ENCODE measurements at places on chromosomes 16 and 17.
A peak's percentile ranks its signal among the peaks of the same experiment; 100 is the strongest.

DNA sequence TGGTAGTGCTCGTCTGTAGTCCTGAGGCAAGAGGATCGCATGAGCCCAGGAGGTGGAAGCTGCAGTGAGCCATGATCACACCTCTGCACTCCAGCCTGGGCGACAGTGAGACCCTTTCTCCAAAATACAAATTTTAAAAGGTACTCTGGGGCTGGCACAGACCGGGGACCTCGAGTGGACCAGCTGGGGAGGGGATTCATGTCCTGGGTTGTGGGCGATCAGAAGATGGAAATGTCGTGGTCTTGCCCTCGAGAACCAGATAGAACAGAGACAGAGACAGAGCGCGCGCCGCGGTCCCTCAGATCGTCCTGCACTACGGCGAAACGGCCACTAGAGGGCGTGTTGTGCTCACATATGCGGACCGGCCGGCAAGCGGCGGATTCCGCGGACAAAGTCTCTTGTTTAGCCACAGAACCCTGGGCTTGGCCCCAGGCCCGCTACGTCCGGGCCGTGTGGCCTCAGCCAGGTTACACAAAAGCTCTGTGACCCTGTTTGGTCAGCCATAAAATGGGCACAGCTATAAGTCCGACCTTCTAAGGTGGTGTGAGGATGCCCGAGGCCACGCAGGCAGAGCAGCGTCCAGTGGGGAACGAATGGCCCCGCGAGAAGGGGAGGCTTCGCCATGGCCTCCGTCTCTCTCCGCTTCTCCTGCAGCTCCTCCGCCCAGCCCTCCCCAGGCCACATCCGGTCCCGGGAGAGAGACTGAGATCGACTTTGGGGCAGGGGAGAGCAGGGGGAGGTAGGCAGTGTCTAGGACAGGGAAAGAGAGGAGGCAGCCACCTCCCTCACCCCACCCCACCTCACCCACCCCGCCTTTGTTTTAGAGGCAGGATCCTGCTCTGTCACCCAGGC is 14.6 kb upstream of the SBK1 start:
- peak; percentile 20 for DNase-seq

- peak; percentile 70 for DNase-seq
Measured at GRCh38 chr16:83045790-83046189, 419.0 kb downstream of the CDH13 start.

DNA sequence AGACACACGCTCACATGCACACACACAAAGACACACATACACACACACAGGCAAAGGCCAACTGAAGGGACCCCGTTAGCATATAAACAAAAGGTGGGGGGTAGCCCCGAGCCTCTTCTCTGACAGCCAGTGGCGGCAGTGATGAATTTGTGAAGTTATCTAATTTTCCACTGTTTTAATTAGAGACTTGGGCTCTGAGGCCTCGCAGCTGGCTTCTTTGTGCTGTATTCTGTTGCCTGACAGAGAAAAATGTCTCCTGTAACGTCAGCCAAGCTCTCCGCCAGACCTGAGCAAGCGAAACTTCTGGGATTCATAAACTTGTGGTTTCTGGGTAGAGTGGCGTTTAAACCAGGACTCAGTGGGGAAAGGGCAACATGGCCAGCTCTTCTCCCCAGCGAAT is 113.9 kb upstream of the FOXF1 start:
- DNase-seq = no peak

DNA sequence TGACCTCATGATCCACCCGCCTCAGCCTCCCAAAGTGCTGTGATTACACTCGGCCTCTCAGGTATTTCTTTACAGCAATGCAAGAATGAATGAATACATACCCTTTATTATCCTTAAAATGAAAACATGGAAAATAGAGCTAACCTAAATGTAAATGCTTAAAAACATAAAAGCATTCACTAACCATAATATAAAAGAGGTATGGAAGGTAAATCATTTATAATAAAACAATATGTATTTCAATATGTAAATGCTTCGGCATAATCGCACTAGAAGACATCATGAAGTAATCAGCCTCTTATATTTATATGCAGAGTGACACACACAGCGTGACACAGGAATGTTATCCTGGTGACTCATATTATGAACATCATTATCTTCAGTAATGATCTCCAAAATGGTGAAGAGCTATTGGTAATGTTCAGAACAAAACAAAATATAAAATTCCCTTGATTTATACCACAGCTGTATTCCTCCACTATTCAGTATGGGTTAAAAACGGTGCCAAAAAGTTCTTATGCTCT is 53.9 kb downstream of the AIPL1 start:
- DNase-seq = no peak

DNA sequence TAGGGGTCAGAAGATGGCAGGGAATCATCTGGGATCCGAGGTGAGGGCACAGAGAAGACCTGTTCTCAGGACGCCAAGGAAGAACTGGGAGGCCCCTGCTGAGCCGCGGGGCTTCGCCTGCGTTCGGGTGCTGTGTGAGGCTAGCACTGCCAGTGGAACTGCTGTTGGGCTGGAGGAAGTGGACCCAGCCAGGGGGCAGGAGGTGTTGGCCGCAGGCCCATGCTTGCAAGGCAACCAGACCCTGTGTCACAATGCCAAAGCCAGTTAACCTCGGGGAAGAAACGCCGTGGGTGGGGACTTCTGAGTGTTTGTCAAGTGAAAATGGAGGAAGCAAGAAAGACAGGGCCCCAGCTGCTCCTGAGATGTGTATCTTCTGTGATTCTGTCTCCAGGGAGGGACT is 185.5 kb downstream of the LGALS9B start:
- no peak for DNase-seq

DNA sequence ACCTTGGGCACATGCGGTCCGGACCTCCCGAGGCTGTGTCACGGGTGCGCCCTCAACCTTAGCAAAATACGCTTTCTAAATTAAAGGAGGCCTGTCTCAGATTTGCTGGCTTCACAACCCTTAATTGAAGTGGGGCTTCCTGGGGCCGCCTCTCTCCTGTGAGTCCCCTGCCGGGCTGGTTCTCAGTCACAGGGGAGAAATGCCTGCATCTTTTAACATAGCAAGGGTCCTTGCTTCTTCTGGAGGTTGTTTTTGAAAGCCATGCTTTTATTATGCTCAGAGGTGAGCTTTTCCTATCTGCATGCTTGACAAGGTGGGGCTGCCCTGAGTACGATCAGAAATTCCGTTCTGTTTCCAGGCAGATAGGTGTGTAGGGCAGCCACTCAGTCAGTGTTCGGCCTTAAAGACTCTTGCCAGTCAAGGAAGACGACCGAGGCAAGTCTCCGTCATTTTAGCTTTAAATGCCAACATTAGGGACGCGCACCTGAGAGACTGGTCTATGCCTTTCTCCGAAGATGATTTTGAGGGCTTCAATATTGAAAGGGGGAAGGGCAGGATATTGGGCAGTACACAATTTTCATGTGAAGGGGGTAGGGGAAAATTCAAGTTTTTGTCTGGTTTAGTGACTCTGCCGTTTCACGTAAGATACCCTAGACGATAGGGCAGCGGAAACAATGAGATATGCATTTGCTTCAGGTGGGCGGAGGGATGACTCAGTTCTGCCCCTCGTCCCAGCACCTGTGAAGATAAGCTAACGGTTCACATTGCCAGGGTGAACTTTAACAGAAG is 5.5 kb upstream of the SLC7A5 start:
- DNase-seq = no peak

- DNase-seq = no peak
Measured at GRCh38 chr16:50386774-50387173, 18.0 kb upstream of the BRD7 start.

- peak; percentile 34 for DNase-seq
Measured at GRCh38 chr16:85717393-85718152, 28.8 kb upstream of the GINS2 start.

GRCh38 chr17:64244165-64244564 is 18.9 kb downstream of the TEX2 start:
- DNase-seq = no peak

DNA sequence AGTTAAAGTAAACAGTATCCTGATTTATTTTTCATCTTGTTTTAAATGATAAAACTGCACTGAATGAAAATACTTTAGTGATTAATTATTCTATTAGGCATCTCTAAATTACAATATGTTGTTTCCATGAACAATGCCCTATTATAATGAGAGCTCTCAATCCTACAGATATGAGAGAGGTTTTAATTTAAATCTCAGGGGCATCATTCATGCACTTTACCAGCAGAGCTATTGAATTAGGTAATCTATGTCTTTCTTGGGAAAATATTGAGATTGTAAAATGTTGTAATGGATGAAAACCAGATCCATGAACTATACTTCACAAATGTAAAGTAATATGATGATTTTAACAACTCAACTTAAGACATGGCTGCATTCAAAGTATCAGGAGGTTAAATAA is 103.8 kb downstream of the ADAMTS18 start:
- DNase-seq = no peak

GRCh38 chr16:27330542-27330941 is 16.8 kb downstream of the IL4R start:
- no peak for DNase-seq

DNA sequence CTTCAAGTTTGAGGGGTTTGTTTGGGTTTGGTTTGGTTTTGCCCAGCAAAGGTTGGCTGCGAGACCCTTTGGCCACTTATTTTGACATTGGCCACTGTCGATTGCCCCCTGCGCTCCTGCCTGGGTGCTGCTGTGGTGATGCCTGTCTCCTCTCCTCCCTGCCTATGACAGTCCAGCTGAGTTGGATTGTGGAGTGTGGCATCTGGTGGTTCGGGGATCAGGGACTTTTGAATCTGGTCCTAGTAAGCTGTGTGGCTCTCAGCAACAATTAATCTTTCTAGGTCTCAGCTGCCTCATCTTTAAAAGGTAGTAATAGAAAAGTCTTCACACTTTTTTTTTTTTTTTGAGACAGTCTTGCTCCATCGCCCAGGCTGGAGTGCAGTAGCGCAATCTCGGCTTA is 27.1 kb downstream of the CDK5RAP3 start:
- no peak for DNase-seq

DNA sequence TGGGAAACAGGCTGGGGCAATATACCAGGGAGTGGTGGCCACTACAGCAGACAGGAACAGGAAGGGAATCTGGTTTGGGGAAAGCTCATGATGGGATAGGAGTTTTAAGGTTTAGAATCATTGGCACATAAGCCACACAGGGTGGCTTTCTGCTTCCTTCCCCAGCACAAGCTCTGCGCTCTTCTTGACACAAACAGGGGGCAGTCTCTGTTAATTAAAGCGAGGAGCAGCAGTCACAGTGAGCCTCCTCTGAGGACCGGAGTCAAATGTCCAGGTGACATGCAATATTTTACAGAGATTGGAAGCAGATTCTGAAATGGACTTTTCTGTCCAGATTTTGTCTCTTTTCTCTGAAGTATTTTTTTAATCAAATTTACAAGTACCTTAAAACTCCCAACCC is 2.8 kb upstream of the SHISA9 start:
- no peak for DNase-seq

DNA sequence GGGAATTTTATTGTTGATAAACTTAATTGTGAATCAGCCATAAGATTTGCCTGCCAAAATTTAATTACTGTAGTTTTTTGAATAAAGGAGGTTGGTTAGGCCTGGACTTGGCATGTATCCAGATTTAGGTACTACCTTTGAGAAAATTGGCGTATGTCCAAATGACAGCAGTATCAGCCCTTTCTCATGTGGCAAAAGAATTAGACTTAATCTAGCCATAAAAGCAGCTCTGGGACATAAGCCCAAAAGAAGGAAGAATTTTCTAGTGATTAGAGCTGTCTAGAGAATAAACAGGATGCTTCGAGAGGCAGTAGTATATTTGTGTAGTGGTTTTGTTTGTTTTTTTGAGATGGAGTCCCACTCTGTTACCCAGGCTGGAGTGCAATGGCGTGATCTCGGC is 27.7 kb downstream of the PPM1E start:
- DNase-seq = no peak

GRCh38 chr16:24010440-24011089 is 174.8 kb downstream of the PRKCB start:
- no peak for DNase-seq

DNA sequence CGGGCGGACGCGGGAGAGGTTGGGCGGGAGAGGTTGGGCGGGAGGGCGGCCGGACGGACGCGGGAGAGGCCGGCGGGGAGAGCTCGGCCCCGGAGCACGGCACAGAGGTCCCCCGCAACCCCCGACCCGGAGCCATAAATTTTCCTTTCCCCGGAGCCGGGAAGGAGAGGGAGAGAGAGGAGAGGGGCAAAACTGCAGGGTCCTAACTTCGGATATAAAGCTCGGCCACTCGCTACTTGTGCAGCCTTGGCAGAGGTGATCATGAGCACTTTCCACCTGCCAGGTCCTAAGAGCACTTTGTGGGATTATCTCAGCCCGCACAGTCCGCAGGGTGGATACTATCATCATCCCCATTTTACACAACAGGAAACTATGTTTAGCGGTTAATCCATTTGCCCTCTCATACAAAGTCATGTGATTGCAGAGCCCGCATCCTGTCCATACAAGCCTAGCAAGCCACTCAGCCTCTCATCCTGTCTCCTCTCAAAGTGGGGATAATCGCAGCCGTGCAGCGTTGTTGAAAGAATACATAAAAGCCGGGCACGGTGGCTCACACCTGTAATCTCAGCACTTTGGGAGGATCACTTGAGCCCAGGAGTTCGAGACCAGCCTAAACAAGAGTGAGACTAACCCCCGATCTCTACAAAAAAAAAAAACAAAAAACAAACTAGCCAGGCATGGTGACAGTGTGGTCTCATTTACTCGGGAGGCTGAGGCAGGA is 780 bp upstream of the DCAKD start:
- no peak for DNase-seq

GRCh38 chr17:8818047-8818446 is 18.9 kb upstream of the MFSD6L start:
- DNase-seq = no peak

DNA sequence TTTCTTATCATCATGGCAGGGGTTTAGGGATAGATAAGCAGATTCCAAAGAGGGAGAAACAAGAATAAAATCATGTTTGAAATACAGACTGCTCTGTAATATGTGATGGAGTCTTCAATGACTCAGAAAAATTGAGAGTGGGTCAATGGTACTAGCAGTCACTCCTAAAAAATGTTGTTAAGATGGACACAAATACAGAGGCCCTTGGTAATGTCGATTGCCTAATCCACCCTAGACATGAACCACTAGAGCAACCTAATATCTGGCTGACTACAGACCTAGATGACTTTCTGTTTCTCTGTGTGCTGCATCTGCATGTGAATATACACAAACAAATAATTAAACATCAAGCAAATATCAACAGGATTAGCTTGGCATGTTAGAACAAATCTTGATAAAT is 135.8 kb downstream of the CDH8 start:
- no peak for DNase-seq

DNA sequence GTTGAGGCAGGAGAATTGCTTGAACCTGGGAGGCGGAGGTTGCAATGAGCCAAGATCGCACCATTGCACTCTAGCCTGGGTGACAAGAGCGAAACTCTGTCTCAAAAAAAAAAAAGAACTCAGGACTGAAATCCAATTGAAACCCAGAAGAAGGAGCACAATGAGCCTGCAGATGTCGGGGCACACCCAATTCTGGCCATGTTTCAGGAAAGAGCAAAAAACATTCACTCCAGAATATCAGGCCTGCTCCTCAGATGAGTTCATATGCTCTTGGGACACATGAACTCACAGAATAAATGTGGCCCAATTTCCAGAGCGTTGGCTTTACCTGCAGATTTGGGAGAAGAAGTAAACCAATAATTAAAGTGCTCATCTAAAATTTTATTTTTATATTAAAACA is 3.0 kb upstream of the CMTM2 start:
- no peak for DNase-seq

GRCh38 chr17:39626171-39627046 is at the start of gene PPP1R1B:
Gene PPP1R1B, plus strand, starts transcription at chr17:39626952. Its CDS starts 441 bp downstream, at chr17:39627393.
- no peak for DNase-seq

- no peak for DNase-seq
Measured at GRCh38 chr16:19621445-19621844, 65.9 kb downstream of the VPS35L start.

- DNase-seq = no peak
Measured at GRCh38 chr16:19474617-19475016, 47.3 kb downstream of the GDE1 start.

GRCh38 chr16:50371936-50372595 is 3.3 kb upstream of the BRD7 start:
- DNase-seq = no peak
